ENCODE measurements at places on chromosomes 16 and 17.

DNA sequence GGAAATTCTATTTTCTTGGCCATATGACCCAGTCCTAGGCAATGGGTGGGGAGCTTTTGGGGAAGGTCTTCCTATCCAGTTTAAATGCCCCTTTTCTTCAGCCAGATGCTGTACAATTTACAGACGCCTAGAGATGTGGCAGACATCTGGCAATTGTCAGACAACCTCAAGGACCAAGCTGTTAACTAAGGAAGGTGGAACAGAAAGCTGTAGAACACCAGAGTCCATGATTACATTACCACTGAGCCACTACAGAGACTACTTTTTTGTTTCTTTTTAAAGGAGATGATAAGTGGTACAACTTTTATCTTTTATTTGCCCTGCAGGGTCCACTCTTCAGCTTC lies 21.1 kb upstream of the CORO6 start:
- no peak for DNase-seq

GRCh38 chr16:75471723-75472633 lies 7.5 kb upstream of the TMEM170A start:
- DNase-seq: peak; percentile 68

- no peak for DNase-seq
Measured at GRCh38 chr17:21376759-21377690, 868 bp downstream of the KCNJ12 start.

DNA sequence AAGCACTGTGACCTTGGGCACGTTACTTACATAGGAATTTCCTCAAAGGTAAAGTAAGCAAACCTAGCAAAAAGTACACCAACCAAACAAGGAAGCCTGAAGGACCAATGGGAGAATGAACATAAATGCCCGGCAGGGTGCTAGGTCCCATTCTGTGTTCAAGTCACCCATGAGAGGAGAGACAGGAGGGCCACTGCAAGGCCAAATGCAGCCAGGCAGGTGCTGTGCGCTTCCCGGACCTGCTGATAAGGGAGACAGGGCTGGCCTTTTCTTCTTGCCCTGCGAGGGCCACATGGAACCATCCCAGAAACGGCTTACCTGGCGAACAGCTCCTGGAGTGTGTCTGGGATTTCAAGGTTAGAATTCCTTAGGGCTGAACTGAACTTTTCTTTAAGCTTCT lies 69.0 kb downstream of the GTF3C1 start:
- no peak for DNase-seq

DNA sequence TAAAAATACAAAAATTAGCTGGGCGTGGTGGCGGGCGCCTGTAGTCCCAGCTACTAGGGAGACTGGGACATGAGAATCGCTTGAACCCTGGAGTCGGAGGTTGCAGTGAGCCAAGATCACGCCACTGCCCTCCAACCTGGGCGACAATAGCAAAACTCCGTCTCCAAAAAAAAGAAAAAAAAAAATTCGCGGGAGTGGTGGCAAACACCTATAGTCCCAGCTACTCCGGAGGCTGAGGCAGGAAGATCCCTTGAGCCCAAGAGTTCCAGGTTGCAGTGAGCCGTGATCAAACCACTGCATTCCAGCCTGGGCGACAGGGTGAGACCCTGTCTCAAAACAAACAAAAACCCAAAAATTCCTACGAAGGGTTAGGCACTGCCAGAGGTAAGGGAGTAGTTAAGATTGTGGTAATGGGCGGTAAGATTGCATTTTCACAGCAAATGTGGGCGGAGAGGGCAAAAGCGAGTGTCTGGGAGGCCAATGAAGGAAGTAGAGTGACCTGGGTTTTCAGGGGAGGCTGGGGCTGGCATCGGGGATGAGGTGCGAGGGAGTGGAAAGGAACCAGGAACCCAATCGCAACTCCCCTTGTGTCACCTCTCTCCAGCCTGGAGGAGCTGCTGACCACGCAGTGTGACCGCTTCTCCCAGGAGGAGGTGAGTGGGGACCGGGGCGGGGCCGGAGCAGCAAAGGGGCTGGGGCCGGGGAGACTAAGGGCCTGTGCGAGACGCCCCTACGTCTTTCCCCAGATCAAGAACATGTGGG lies 2.6 kb downstream of the MYL11 start:
- DNase-seq: peak; percentile 80

- no peak for DNase-seq
Measured at GRCh38 chr16:86377251-86378022, 132.9 kb upstream of the FOXF1 start.

- DNase-seq: no peak
Measured at GRCh38 chr16:71780521-71781089, 28.0 kb downstream of the AP1G1 start.

- peak; percentile 43 for DNase-seq
Measured at GRCh38 chr17:975371-975915, 4.1 kb downstream of the NXN start.

DNA sequence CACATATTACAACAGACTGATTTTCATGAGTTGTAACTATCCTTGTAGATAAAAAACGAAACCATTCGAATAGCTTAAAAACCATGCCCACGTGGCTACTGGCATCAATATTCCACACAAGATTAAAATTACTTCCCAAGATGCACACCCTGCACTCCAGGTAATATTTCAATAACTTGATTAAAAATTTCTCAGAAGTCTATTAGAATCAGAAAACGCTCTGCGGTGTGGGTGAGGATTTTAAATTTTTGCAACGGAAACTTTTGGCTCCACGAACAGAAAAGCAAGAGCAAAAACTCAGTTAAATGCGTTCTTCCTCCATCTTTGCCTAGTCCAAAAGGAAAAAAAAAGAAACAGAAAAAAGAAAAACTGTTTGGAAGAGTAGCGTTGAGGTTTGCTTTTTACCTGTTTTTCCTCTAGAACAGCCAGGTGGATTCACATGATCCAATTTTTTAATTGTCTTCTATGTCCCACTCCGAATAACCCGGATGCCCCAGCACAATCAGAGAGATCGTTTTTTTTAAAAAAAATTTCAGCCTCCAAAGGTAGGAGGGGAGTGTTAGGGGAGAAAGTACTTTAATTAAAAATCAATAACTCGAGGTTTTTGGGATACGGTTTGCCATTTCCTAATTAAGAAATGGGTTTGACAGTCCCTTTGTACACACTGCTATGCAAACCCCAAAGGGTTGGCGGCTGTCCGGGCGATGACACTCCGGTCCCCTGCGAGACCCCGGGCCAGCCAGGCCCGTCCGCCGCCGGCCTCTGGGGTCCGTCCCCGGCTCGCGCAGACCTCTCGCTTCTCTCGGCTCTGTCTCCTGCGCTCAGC lies 708 bp upstream of the NFAT5 start:
- DNase-seq: peak; percentile 4
